GM12891 (cell line): ENCODE measurements at places on chromosomes 7 and 10.

DNA sequence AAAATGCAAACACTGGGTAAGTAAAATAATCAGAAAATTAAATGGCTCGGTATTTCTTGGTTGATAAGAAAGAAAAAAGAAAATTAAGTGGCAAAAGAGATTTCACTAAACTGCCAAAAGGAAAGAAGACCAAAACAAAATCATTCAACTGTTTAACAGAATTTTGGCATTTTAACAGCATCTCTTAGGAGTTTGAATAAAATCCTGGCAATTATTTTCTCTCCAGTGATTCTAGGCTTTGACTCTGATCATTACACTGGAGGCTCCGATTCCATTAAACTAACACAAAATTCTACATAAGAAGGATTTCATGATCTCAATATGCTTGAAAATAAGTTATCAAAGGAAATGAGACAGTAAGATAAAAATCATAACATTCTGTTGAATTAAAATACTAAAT lies 62.3 kb downstream of the ARHGAP21 start:
- no peak for DNase-seq

GRCh38 chr7:91912494-91912893 lies 28.2 kb upstream of the AKAP9 start:
- no peak for DNase-seq

DNA sequence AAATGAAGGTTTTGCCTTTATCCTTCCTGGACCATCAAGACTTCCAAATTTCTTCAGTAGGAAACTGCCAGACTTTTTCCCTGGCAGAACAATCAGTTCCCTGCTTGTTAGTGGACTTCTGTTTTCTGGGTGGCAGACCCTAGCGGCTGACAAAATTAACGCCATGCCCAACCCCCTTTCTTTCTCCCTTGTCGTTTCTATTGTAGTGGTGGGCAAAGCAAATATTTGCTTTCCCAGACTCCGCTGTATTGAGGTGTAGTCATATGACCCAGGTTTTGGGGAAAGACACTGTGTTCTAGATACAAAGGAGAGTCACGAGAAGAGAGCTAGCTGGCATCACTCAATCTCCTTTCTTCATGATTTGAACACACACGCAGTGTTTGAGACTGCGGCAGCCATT lies 7.7 kb downstream of the PON2 start:
- no peak for DNase-seq

DNA sequence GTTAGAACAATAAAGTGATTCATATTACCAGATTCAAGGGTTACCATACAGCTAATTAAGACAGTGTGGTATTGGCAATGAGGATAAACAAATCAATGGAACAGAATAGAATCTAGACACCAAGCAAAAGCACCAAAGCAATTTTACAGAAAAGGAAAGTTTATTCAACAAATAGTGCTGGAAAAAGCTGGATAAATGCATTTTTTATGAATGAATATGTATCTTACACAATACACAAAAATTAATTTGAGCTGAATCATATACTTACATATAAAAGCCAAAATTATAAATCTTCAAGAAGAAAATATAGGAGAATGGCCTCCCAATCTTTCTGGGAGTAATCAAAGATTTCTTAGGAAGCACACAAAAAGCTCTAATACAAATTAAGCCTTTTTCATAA lies 220.4 kb upstream of the PTN start:
- DNase-seq: no peak

DNA sequence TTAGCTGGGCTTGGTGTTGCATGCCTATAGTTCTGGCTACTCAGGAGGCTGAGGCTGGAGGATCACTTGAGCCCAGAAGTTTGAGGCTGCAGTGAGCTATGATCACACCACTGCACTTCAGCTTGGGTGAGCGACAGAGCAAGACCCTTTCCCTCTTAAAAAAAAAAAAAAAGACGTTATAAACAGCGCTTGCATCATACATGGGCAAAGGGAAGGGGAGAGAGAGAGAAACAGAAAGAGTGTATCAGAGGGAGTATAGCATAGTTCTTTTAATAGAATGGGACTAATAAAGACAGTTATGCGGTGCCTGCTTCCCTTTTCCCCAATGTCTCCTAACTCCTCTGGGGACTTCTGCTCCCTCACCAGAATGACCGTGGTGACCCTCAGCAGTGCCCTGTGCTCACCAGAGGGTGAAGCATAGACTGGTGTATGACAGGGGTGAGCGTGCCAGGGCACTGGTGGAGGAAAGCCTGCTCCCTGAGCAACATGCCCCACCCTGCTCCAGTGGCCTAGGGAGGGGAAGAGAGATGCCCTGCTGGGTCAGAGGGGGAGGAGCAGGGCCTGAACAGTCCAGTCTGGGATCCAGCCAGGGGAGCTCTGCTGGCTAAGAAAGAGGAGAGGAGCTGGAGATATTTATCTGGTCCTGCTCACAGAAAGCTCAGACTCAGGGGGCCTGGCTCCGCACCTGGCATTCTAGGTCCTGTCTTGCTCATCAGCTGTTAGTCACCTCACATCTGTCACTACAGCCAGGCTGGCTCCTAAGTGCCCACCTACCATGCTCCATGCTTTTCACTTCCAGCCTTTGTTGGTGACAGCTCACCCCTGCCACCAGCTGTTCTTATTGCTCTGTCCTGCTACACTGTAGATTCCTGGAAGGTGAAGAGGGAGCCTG lies 2.2 kb downstream of the PDZD7 start:
- no peak for DNase-seq

DNA sequence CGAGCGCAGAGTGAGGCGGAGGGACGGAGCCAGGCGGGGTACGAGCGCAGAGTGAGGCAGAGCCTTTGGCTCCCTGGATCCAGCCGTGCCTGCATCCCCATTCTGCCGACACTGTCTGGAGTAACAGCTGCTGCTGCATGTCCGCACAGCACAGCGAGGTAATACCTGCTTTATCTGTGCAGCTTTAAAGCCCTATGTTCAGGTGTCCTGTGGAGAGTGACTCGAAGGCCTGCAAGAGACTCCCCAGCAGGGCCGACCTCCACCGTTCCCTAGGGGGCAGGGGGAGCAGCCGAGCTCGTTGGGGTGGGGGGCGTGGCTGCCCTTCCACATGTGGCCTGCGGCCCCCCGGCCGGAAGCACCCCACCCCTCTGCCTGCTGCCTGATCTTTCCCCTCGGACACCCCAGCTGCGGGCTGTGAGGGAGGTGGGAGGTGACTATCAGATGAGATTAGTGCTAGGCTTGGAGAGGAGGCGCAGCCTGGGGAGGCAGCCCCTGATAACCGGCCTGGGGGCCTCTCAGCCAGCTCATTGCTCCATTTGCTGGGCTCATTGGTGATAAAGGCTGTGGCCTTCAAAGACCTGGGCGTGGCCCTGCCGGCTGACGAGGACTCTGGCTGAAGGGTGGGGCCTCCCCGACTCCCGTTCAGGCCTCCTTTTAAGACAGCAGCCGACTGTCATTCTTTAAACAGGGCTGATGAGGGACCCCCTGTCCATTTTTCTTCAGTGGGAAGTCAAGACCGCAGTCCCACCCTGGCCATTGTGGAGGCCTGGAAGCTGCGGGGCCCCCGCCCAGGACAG lies 8.0 kb downstream of the VENTX start:
- no peak for DNase-seq

DNA sequence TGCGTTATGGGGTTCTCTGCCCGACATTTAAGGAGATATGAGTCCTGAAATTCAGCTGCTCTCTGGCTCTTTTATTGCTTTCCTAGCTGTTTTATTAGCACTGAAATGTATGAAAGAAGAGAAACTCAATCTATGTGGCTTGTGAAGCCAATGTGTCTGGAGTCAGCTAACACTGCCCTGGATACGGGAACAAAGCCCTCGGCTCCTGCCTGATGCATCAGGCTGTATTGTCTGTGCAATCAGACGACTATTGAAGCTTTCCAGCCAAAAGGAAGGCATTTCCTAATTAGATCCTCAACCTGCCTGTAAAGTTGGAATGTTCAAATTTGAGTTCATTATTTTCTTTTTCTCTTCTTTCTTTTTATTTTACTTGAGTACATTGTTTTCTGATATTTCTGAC lies 22.0 kb upstream of the TM9SF3 start:
- DNase-seq: no peak

- no peak for DNase-seq
These were observed 15.1 kb upstream of the CUBN start for GRCh38 chr10:17144757-17145156.

DNA sequence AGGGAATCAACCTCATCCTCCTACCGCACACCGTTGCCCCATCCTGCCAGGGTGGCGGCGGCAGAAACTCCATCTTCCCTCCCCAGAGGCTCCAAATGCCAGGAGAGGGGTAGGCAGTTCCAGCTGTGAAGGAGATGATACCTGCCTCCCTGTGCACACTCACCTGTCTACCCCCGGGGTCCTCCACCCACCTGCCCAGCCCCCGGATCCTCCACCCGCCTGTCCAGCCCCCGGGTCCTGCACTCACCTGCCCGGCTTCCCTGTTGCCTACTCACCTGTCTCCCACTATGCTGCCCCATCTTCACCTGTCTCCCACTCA lies 13.4 kb upstream of the DNAAF5 start:
- DNase-seq: no peak

- DNase-seq: no peak
These were observed 5.8 kb upstream of the CPA1 start for GRCh38 chr7:130374507-130374906.

GRCh38 chr7:93160410-93160809 lies 12.2 kb upstream of the SAMD9L start:
- DNase-seq: no peak
